WTC11 (cell line): ENCODE measurements at places on chromosomes 11 and 22. TPM values are rescaled to one million over a fixed set of nuclear protein-coding genes. Genes with fewer than 3 reads are reported as not detected.

GRCh38 chr11:80613655-80614054 is 1172.8 kb upstream of the TENM4 start:
- DNase-seq = no peak
- H3K36me3 ChIP-seq = no peaks in the 10 kb centered on the region
- no peaks in the 10 kb centered on the region for H3K4me1 ChIP-seq

- H3K27me3 ChIP-seq = peaks cover 35% of the 10 kb centered on the region
- H3K27ac ChIP-seq = no peak overlapping the region
- 0 out of 2 replicates have a peak, but pooled peaks cover 2% of the 10 kb centered on the region for H3K4me1 ChIP-seq
- H3K4me3 ChIP-seq = no peak overlapping the region
- DNase-seq = no peak
Measured at GRCh38 chr11:2849994-2850770, 35.4 kb downstream of the CDKN1C start.

DNA sequence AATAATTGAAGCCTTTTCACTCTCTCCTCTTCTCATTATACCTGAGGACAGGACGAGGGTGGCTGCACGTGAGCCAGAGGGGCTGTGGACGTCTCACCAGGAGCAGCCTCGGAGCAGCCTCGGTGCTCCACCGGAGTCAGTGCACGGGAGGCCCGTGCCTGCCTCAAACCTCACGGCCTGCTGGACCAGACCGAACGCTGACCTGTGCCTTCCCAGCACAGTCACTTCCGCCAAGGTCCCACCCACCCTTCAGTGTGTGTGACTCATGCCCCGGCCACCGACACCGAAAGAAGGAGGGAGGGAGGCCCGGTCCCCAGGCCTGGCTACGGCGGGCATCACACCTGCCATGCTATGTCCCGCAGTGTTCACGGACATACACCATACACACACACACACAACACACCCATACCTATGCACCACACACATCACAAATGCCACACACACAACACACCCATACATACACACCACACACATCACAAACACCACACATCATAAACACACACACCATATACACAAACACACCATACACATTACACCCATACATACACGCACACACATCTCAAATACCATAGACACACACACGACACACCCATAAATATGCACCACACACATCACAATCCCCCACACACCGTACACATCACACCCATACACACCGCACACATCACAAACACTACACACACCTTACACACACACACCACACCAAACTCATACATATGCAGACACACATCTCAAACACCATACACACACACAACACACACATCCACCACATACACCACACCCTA is 1506.5 kb downstream of the TBC1D22A start:
- DNase-seq = no peak
- H3K36me3 ChIP-seq = no peaks in the 10 kb centered on the region
- H3K27ac ChIP-seq = no peak overlapping the region
- no peak overlapping the region for H3K4me3 ChIP-seq
- peaks cover 12% of the 10 kb centered on the region for H3K4me1 ChIP-seq
- H3K27me3 ChIP-seq = no peaks in the 10 kb centered on the region

DNA sequence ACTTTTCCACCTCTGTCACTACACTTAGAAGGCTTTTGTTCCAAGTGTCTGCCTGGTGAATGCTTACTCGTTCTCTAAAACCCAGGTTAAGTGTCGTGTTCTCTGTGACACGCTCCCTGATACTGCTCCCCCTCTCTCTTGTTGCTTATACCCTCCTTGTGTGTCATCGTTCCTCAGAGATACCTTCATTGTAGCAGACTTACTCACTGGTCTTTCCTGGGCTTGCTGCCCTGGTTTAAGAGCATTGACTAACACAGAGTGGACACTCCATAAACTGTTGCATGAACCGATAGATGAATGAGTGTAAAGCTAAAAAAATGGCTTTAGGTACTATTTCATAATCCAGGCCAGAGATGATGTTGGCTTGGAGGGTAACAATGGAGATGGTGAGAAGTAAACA is 171.3 kb downstream of the GRIK4 start:
- H3K4me1 ChIP-seq = peaks cover 22% of the 10 kb centered on the region
- no peaks in the 10 kb centered on the region for H3K36me3 ChIP-seq
- no peak overlapping the region for H3K4me3 ChIP-seq
- no peaks in the 10 kb centered on the region for H3K27me3 ChIP-seq

- no peaks in the 10 kb centered on the region for H3K27me3 ChIP-seq
- no peak overlapping the region for H3K4me3 ChIP-seq
- DNase-seq = peak; percentile 49
- H3K4me1 ChIP-seq = no peaks in the 10 kb centered on the region
Measured at GRCh38 chr11:125085301-125086081, 22.4 kb downstream of the SLC37A2 start.

- no peak for DNase-seq
- no peaks in the 10 kb centered on the region for H3K36me3 ChIP-seq
- H3K4me3 ChIP-seq = no peak overlapping the region; the same call in 1 of the 2 replicates
Measured at GRCh38 chr11:120024046-120024445, 113.9 kb downstream of the TRIM29 start.

GRCh38 chr11:66014804-66015453 is 3.1 kb downstream of the CST6 start:
- no peak overlapping the region for H3K27ac ChIP-seq
- DNase-seq = no peak
- H3K4me1 ChIP-seq = no peaks in the 10 kb centered on the region
- H3K36me3 ChIP-seq = no peaks in the 10 kb centered on the region
- peaks cover 22% of the 10 kb centered on the region for H3K27me3 ChIP-seq
- no peak overlapping the region for H3K4me3 ChIP-seq

GRCh38 chr11:117084992-117085391 is 13.2 kb downstream of the SIK3 start:
- no peaks in the 10 kb centered on the region for H3K36me3 ChIP-seq
- no peak overlapping the region for H3K4me3 ChIP-seq
- H3K27me3 ChIP-seq = no peaks in the 10 kb centered on the region

DNA sequence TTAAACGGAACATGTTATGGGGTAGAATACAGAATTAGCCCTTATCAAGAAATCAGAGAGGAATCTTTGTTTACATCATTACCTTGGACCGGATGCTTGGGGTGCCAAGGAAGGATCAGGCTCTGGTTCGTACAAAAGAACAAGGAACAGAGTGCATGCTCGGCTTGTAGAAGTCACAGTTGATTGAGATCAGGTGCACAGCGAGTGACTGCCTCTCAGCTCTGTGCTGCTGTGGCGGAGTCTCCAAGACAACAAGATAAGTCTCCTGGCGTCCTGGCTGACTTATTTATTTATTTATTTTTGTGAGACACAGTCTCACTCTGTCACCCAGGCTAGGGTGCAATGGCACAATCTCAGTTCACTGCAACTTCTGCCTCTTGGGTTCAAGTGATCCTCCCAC is 31.8 kb downstream of the GLB1L2 start:
- H3K4me1 ChIP-seq = peaks cover 15% of the 10 kb centered on the region
- no peak overlapping the region for H3K27ac ChIP-seq
- no peaks in the 10 kb centered on the region for H3K36me3 ChIP-seq
- H3K4me3 ChIP-seq = no peak overlapping the region
- peaks cover 12% of the 10 kb centered on the region for H3K27me3 ChIP-seq

GRCh38 chr22:21450320-21450831 is 16.8 kb upstream of the TMEM191C start:
- peaks cover 21% of the 10 kb centered on the region for H3K4me1 ChIP-seq
- DNase-seq = peak; percentile 45
- H3K27ac ChIP-seq = peak overlapping the region; percentile 72; the same call in 1 of the 2 replicates
- H3K36me3 ChIP-seq = peaks cover 6% of the 10 kb centered on the region; the same call in 1 of the 2 replicates

- no peak for DNase-seq
- H3K27ac ChIP-seq = no peak overlapping the region
- H3K36me3 ChIP-seq = no peaks in the 10 kb centered on the region
Measured at GRCh38 chr11:116970485-116971292, 127.5 kb downstream of the SIK3 start.

DNA sequence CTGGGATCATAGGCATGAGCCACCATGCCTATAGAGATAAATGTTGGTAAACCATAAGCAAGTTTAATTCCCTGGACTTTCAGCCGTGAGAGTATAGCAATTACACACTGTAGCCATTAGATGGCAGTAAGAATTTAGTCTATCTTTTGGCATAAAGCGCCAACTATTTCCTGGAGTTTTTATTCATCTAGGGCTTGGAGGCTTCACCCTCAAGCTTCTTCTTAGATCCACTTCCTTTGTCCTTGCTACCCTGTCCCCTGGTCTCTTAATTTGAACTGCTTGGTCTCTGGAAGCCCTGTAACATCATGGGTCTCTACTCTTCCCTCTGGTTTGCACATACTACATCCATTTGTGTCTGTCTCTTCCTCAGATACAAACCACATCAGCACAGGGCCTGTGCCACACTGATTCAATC is 38.2 kb downstream of the OR10A6 start:
- no peak overlapping the region for H3K4me3 ChIP-seq
- peaks cover 6% of the 10 kb centered on the region for H3K4me1 ChIP-seq
- peaks cover 14% of the 10 kb centered on the region for H3K27me3 ChIP-seq
- no peak for DNase-seq
- no peak overlapping the region for H3K27ac ChIP-seq

DNA sequence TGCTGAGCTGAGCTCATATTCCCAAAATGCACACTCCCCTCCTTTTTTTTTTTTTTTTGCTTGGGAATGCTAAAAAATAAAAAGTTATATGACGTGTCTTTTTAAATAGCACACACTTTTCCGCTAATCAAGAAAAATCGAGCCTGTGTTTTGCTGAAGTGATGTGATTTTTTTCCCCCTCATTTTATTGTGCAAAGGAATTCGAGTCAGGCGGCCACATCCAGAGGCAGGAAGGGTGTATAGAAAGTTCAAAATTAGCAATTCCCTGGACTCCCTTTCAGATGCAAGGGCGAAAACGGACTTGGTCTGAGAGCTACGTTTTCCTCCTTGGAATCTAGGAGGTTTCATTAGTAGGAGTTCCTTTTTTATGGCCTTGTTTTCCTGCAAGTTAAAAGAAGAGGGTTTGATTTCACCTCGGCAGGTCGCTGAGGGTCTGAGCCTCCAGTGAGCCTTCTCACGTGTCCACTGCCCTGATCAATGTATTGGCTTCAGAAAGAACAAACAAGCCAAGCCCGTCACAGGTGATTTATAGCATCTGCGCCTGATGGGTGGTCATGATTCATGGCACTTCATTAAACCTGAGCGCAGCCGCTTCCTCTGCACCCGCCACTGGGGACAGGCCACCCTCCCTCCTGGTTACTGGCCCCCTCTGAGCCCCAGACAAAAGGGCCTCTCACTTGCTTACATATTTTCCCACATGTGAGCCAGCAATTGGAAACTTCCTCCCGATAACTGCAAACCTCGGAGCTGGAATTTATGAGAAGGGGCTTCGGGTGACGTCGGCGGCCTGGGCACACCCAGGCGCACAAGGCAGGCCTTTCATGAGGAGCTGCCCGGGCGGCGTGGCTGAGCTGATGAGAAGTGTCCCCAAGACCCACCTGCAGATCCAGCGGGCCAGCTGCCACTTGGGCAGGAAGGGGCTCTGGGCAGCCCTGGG is 64.4 kb upstream of the LINC01488 start:
- H3K36me3 ChIP-seq = peaks cover 5% of the 10 kb centered on the region; the same call in 1 of the 2 replicates
- no peaks in the 10 kb centered on the region for H3K27me3 ChIP-seq
- no peak overlapping the region for H3K27ac ChIP-seq
- no peak overlapping the region for H3K4me3 ChIP-seq

DNA sequence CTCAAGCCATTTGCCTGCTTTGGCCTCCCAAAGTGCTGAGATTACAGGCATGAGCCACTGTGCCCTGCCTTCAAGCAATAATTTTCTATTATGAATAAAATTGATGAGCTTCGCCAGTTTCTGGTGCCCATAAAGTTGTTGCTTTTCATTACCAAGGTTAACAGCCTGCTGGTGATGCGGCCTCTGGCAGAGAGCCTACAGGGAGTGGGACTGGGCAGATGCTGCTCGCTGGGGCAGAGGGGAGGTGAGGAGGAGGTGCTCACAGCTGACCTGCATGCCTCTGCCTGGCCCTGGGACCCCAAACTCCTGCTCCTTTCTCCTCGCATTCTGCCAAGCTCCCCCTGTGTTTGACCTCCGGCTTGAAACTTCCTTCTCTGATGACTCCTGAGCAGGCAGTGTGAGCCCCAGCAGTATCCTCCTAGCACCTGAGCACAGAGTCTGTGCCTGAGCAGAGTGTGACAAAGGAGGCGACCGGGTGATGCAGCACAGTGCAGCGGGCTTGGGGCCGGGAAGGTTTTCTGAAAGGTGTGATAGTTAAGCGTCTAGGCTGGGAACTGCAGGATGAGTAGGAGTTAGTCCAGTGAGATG is 56.1 kb upstream of the B3GAT1 start:
- peaks cover 21% of the 10 kb centered on the region for H3K4me1 ChIP-seq
- H3K27ac ChIP-seq = no peak overlapping the region
- H3K27me3 ChIP-seq = peaks cover 37% of the 10 kb centered on the region
- H3K4me3 ChIP-seq = no peak overlapping the region
- no peak for DNase-seq

- no peaks in the 10 kb centered on the region for H3K36me3 ChIP-seq
- H3K4me3 ChIP-seq = no peak overlapping the region
- no peaks in the 10 kb centered on the region for H3K27me3 ChIP-seq
- no peak overlapping the region for H3K27ac ChIP-seq
- DNase-seq = no peak
Measured at GRCh38 chr11:103892603-103893002, 143.8 kb upstream of the DDI1 start.

DNA sequence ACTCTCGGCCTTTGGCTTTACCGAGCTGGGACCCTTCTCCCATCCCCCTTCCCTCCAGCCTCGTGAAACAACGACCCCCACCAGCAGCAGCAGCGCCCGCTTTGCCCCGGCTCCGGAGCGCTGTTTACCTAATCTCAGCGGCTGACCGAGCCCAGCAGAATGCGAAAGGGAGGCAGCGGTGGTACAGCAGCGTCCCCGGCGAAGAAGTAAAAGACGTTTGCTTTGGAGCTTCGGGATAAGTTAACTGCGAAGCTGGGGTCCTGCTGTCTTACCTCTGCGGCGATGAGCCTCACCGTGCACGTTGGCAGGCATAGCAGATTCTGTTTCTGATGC is 2.0 kb upstream of the LARGE1 start:
- peak; percentile 74 for DNase-seq
- H3K4me3 ChIP-seq = peak overlapping the region; percentile 92
- H3K27me3 ChIP-seq = peaks cover 8% of the 10 kb centered on the region
- peaks cover 48% of the 10 kb centered on the region for H3K4me1 ChIP-seq
- peak overlapping the region; percentile 91 for H3K27ac ChIP-seq
- H3K36me3 ChIP-seq = no peaks in the 10 kb centered on the region

DNA sequence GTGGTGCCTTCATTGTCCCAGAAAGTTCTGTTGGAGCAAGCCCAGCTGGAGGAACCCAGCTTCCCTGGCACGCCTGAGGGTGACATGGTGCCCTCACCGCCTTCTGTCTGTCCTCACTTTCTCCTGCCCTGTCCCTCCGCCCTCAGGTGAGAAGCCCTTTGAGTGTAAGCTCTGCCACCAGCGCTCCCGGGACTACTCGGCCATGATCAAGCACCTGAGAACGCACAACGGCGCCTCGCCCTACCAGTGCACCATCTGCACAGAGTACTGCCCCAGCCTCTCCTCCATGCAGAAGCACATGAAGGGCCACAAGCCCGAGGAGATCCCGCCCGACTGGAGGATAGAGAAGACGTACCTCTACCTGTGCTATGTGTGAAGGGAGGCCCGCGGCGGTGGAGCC is 46.0 kb upstream of the NNMT start:
- no peak overlapping the region for H3K27ac ChIP-seq
- H3K4me3 ChIP-seq = no peak overlapping the region
- H3K4me1 ChIP-seq = peaks cover 20% of the 10 kb centered on the region
- H3K27me3 ChIP-seq = no peaks in the 10 kb centered on the region; the same call in 1 of the 2 replicates

PLCB3 gene
- total RNA-seq = 80.0 to 97.4 TPM (median 82.2 TPM) in 3 replicates

ARHGAP32 gene
- 22.6 to 25.6 TPM (median 25.3 TPM) in 3 replicates for total RNA-seq

OR51I1 gene
- total RNA-seq = not detected in 3 replicates

CAPRIN1 gene
- 282 to 288 TPM (median 288 TPM) in 3 replicates for total RNA-seq

OR5A1 gene
- not detected in 3 replicates for total RNA-seq

SLC37A2 gene
- total RNA-seq = 1.3 to 2.2 TPM (median 2.1 TPM) in 3 replicates

ZBTB16 gene
- total RNA-seq = 0.34 to 0.57 TPM (median 0.55 TPM) in 3 replicates

POU2AF2 gene
- not detected in 3 replicates for total RNA-seq

FOLR3 gene
- total RNA-seq = 0.25 TPM in 1 of 3 replicates, not detected in the others

CHRM1 gene
- not detected in 3 replicates for total RNA-seq

MS4A1 gene
- total RNA-seq = 0.17 to 0.71 TPM (median 0.32 TPM) in 3 replicates
